ENCODE measurements at places on chromosomes 6 and 20.
A peak's percentile ranks its signal among the peaks of the same experiment; 100 is the strongest.

DNA sequence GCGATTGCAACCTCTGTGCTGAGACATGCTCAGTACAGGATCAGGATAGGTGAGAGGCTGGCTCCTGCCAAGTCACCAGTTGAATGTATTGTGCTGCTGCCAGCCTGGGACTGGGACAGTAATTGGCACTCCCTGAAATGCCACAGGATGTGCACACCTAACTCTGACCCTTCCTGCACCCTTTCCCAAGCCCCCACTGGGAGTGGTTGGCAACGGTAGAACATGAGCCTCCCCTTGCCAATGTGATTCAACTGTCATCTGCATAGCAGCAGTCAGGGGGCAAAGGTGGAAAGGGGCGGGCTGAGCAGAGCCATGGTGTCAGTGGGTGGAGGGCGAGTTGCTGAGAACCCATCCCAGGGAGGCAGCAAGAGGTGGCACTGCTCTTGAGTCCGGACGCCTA lies 15.4 kb downstream of the SPINT3 start:
- DNase-seq, result no peak

- DNase-seq, result no peak
Measured at GRCh38 chr20:59084041-59084850, 41.7 kb upstream of the PRELID3B start.

DNA sequence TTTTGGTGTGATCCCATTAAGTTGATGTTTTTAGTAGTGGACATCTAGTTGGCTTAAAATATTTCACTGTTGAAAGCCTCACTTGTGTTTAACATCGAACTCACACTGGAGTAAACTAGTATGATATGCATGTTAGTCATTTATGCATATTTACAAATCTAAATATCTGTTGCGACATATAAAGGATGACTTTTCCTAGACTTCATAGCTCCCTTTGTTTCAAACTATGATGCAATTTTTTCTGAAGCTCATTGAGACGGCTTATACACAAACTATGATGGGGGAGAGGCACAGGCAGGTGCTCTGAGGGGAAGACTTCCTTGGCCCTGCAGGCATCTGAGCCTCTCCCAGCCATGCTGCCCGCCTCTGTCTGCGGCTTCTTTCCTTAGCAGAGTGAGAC lies 11.8 kb upstream of the FOXC1 start:
- DNase-seq, result peak; percentile 84

- DNase-seq, result no peak
Measured at GRCh38 chr6:36618366-36619355, 24.5 kb downstream of the SRSF3 start.

- peak; percentile 21 for DNase-seq
Measured at GRCh38 chr20:58106143-58106750, 122.2 kb downstream of the ANKRD60 start.

- DNase-seq, result peak; percentile 42
Measured at GRCh38 chr6:390914-391558, 516 bp upstream of the IRF4 start.

- DNase-seq, result peak; percentile 54
Measured at GRCh38 chr20:50844430-50845100, 49.7 kb downstream of the BCAS4 start.

DNA sequence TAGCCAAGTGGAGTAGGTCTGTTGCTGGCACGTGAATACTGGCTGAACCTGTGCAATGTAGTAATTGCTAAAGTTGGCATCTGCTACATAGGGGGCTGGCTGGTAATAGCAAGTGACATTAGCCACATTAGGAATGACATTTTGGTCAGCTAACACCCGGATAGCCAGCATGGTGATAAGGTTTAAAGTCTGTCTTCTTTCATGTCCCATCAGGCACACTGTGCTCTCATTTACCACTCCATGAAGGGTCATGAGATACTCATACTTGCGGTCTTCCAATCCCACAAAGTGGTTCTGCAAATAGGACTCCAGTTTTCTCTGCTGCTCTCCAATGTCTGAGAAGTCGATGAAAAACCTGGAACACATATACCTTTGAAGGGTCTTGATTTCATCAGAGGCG lies 2.8 kb downstream of the TENT5A start:
- peak; percentile 64 for DNase-seq

DNA sequence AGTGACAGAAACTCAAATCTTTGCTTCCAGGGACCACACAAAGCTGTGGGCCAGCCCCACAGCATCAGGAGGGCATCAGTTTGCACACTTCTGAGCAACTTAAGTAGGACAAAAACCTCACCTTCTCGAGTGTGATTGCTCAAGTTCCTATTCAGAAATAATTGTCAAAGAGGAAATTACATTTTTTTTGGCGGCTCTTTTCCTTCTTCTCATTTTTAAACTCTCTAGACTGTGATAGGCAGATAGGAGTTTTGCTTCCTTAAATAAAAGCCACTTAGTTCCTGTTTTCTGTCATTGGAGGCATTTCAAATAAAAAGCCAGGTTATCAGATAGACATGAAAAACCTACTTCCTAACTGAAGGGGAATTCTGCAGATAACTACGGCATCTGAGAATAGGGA lies 11.2 kb upstream of the TAGAP start:
- no peak for DNase-seq

- no peak for DNase-seq
Measured at GRCh38 chr6:14459315-14459714, 341.7 kb downstream of the CD83 start.

- DNase-seq, result no peak
Measured at GRCh38 chr6:118565311-118565960, 17.3 kb downstream of the PLN start.
